Transverse colon (tissue), 4 donors: ENCODE measurements at places on chromosomes 3 and 15. TPM values are rescaled to one million over a fixed set of nuclear protein-coding genes. Genes with fewer than 3 reads are reported as not detected.

The MUC20 gene
- total RNA-seq: 65.9 TPM

The ZBBX gene
- not detected for total RNA-seq

The DUOX1 gene
- total RNA-seq: 0.14 TPM

The OR5K2 gene
- not detected for total RNA-seq

The CCR8 gene
- total RNA-seq: not detected

DNA sequence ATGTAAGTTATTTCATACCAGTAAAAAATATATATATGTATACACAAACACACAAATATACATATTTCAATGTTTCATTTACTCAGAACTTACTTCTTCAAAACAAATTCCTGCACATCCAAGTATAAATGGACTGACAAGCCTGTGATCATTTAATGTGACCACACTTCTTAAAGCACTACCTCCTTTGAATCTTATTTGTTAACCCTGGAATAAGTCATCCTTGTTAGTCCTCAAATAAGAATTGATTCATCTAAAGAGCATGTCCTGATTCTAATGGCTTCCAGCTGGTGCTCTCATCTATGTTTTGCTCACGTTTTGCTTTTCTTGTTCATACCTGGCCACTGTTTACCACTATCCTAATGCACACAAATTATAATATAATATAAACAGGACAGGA, 103.9 kb upstream of the UBP1 start:
- DNase-seq: no peak

- DNase-seq: no peak
Observed at GRCh38 chr3:114861666-114862065, 285.4 kb downstream of the ZBTB20 start.

GRCh38 chr15:47414207-47414606, 303.1 kb upstream of the SEMA6D start:
- no peak for DNase-seq

GRCh38 chr3:116166121-116166520, 279.2 kb downstream of the LSAMP start:
- DNase-seq: no peak

- DNase-seq: no peak
Observed at GRCh38 chr15:52559575-52559974, 9.3 kb downstream of the ARPP19 start.

DNA sequence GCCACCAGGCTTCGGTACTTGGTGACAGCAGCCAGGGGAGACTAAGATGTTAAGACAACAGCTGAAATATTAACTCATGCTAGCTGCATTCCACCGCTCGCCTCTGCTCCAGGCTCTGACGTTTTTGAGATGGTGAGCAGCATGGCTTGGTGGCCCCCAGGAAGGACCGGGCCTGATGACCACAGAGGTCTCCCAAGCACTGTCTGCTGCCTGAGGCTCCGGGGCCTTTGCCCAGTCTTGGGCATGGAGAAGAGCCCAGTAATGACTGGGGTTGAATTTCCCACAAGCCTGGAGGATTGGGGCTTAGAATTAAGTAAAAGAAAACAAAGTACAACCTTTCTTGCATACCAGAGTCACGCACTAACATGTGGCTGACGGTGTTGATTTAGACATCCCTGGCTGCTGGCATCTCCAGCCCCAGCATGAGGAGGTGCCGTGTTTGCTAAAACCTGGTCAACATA, 243.6 kb upstream of the LYSMD4 start:
- DNase-seq: no peak

DNA sequence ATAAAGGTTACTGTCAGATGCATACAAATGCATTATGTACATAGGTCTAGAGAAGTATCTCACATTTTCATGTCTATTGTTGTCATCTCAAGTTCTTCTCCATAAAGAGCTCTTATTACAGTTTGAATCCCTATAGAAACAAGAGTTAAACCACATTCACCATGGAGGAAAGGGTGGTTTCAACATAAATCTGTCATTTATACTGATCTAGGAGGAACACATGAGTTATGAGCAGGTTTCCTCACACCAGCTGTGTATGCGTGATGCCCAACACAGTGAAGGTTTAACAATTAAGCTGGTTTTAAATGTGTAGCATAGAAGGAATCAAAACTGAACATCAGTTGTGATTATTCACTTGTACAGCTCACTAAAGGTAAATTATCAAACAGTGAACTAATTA, 251.7 kb downstream of the KCNMB2 start:
- no peak for DNase-seq

DNA sequence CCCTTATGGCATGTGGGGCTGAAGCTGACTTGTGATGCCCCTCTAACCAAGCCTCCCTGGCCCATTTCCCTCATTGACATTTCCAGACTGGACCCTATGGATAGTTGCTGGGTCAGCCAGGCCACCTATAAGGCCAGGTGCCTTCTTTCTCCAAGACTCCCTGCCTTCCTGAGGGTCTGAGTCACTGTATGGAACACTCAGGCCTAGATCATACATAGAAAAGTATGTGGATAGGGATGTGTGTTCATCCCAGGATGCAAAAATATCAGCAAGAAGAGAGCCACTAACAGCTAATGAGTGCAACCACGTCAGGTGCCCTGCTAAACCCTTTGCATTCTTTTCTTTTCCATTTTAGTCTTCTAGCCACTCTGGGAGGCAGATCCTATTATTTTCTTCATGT, 168.4 kb upstream of the WNT5A start:
- no peak for DNase-seq

DNA sequence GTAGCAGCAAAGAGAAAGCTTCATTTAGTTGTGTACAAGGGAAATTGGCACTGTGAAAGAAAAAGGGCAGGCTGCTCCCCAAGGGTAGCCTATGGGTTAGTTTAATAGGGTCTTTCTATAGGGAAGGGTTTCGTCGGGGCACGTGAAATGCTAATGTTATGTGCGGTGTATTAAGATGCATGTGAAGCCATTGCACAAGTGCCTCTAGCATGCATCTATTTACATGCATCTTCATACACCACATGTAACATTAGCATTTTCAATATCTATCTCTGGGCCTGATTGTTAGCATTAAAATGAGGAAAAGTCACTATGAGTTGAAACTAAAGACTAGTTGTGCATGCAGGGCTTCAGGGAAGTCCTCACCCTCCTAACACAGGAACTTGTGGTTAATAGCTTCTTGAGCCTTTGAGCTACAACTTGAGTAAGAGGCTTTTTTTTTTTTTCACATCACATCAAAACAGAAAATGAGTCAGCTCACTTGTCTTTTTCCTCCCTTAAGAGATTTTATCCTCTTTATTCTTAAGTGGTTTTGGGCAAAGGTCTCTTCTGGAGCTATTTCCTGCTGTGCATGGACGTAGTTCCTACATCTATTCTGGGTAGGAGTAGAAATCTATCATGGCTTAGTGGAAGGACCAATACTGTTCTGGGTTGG, 613.4 kb downstream of the ZPLD1 start:
- no peak for DNase-seq
